Caco-2 (cell line): ENCODE measurements at places on chromosomes 3 and 15. TPM values are rescaled to one million over a fixed set of nuclear protein-coding genes. Genes with fewer than 3 reads are reported as not detected.
A peak's percentile ranks its signal among the peaks of the same experiment; 100 is the strongest.

- H3K4me3 ChIP-seq = no peak overlapping the region
- no peaks in the 10 kb centered on the region for H3K36me3 ChIP-seq
- peak overlapping the region; percentile 25 for H3K27ac ChIP-seq
- DNase-seq = no peak
- no peaks in the 10 kb centered on the region for H3K27me3 ChIP-seq
Observed at GRCh38 chr15:39792844-39793335, 10.2 kb upstream of the FSIP1 start.

Gene TNIK
- 21.4 and 22.4 TPM in 2 replicates for total RNA-seq

DNA sequence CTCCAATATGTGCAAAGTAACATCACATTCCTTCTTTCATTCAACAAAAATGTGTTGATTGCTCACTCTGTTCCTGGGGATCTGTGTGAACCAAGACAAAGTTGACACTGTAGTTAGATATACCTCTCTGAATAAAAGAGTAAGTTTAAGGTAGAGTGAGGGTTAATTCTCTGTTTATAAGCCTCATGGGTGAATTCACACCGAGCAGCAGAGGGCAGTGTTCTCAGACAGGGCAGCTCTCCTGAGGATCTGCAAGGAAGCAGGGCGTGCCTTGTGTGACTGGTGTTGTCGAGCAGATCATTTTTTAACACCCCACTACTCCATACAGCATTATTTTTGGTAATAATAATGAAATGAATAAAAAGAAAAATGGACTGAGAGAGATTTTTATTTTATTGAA lies 34.4 kb downstream of the PAQR9 start:
- H3K27ac ChIP-seq = no peak overlapping the region
- peak; percentile 61 for DNase-seq
- H3K27me3 ChIP-seq = no peaks in the 10 kb centered on the region; the same call in none of the 2 replicates
- no peaks in the 10 kb centered on the region for H3K4me1 ChIP-seq
- H3K36me3 ChIP-seq = no peaks in the 10 kb centered on the region

Gene C3orf52
- 52.4 and 64.5 TPM in 2 replicates for total RNA-seq

DNA sequence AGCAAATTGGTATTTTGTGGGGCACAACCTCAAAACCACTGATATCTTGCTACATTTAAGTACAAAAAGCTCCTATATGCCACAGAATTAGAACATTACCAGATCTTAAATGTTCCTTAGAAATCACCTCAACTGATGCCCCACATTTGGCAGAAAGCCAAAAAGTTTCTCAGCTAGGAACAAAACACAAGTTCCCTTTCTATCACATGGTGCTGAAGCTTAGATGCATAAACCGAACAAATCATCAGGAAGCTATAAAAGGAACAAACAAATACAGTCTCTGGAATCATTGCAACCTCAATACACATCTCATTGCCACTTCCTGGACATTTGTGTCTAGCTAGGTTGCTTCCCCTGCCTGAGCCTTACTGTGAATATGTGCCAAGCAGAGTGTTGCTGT lies 492.6 kb downstream of the LPP start:
- H3K27me3 ChIP-seq = no peaks in the 10 kb centered on the region
- H3K4me1 ChIP-seq = no peaks in the 10 kb centered on the region
- H3K36me3 ChIP-seq = no peaks in the 10 kb centered on the region

DNA sequence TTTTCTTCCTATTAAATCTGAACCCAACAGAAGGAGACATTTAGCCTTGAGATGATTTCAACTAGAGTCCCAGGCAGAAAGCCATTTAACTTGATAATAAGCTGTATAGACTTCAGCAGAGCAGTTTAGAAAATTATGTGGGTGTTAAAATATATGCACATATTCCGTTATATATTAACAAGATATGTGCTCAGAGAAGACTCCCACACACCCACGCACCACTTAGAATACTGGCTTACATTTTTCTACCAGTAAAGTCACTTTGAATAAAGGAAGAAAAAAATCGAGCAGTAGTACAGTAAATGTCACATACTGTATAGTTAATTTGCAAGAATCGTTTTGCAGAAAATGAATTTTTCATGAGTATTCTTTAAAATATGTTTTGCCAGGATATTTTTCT lies 599.3 kb downstream of the FGF12 start:
- no peaks in the 10 kb centered on the region for H3K36me3 ChIP-seq
- no peaks in the 10 kb centered on the region for H3K27me3 ChIP-seq
- H3K27ac ChIP-seq = no peak overlapping the region
- no peak overlapping the region for H3K4me3 ChIP-seq

DNA sequence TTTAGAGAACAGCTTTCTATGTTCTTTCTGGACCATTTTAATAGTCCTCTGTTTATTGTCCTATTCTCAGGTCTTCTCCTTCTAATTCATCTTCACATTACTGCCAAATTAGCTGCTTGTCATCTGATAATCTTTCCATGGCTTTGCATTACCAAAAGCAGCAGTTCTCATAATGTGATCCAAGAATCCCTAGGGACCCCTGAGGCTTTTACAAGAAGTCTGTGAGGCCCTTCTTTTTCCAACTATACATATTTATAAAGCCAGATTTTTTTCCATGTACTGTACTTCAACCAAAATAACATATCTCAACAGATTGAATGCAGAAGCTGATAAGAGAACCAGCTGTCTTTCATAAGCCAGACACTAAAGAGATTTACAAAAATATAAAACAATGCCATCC lies 162.5 kb upstream of the BFSP2 start:
- H3K4me3 ChIP-seq = no peak overlapping the region
- no peaks in the 10 kb centered on the region for H3K4me1 ChIP-seq
- no peaks in the 10 kb centered on the region for H3K27me3 ChIP-seq
- H3K27ac ChIP-seq = no peak overlapping the region

- no peak for DNase-seq
- H3K4me1 ChIP-seq = peaks cover 65% of the 10 kb centered on the region
- H3K36me3 ChIP-seq = peaks cover 1% of the 10 kb centered on the region; the same call in 1 of the 2 replicates
- no peak overlapping the region for H3K4me3 ChIP-seq
Observed at GRCh38 chr15:68789534-68790241, 31.0 kb downstream of the ANP32A start.

DNA sequence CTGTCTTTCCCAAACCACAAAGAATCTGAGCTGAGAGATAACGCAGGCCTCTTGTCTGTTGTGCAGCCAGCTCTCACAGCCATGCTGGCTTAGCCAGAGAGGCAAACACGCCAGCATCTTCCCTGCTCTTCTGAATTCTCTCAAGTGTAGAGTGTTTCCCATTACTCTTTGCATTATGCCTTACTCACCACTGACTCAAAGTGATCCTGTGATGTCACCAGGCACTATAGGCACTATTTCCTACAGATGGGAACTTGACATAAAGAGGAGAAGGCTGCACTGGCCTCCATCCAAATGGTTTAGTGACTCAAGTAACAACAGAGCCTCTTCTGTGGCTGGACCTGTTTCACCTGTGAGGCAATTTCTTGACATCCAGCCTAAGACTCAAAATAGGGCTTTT lies 44.4 kb downstream of the PDZRN3 start:
- H3K4me3 ChIP-seq = no peak overlapping the region
- no peak overlapping the region for H3K27ac ChIP-seq
- peaks cover 12% of the 10 kb centered on the region for H3K4me1 ChIP-seq
- no peaks in the 10 kb centered on the region for H3K36me3 ChIP-seq

DNA sequence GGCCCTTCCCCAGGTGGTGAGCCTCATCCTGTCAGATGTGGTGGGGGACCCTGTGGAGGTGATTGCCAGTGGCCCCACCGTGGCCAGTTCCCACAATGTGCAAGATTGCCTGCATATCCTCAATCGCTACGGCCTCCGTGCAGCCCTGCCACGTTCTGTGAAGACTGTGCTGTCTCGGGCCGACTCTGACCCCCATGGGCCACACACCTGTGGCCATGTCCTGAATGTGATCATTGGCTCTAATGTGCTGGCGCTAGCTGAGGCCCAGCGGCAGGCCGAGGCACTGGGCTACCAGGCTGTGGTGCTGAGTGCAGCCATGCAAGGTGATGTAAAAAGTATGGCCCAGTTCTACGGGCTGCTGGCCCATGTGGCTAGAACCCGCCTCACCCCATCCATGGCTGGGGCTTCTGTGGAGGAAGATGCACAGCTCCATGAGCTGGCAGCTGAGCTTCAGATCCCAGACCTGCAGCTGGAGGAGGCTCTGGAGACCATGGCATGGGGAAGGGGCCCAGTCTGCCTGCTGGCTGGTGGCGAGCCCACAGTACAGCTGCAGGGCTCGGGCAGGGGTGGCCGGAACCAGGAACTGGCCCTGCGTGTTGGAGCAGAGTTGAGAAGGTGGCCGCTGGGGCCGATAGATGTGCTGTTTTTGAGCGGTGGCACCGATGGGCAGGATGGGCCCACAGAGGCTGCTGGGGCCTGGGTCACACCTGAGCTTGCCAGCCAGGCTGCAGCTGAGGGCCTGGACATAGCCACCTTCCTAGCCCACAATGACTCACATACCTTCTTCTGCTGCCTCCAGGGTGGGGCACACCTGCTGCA lies 4.8 kb downstream of the GLYCTK start:
- peak overlapping the region; percentile 89 for H3K4me3 ChIP-seq
- peaks cover 12% of the 10 kb centered on the region for H3K36me3 ChIP-seq
- no peak for DNase-seq
- H3K27me3 ChIP-seq = no peaks in the 10 kb centered on the region
- H3K27ac ChIP-seq = peak overlapping the region; percentile 63
- H3K4me1 ChIP-seq = peaks cover 25% of the 10 kb centered on the region

Gene FGF7
- 0.18 TPM in 1 of 2 replicates, not detected in the other for total RNA-seq

DNA sequence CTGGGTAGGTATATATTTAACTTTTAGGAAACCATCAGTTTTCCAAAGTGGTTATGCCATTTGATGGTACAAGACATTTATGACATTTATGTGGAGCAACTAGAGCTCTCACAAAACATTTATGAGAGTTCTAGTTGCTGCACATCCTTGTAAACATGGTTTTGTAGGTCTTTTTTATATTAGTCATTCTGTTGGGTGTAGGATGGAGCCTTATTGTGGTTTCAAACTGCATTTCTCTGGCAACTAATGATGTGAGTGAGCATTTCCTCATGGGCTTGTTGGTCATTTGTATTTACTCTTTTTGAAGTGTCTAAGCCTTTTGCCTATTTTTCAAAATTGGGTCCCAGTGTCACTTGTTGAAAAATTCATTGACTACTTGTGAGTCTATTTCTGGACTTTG lies 45.7 kb upstream of the MGLL start:
- DNase-seq = no peak
- H3K27me3 ChIP-seq = no peaks in the 10 kb centered on the region; the same call in 1 of the 2 replicates
- H3K36me3 ChIP-seq = no peaks in the 10 kb centered on the region
- no peak overlapping the region for H3K4me3 ChIP-seq
- H3K27ac ChIP-seq = no peak overlapping the region

Gene TRH
- not detected in 2 replicates for total RNA-seq

Gene FAM107A
- total RNA-seq = not detected in 2 replicates

- peaks cover 15% of the 10 kb centered on the region for H3K4me1 ChIP-seq
- no peaks in the 10 kb centered on the region for H3K36me3 ChIP-seq
- H3K4me3 ChIP-seq = no peak overlapping the region
- H3K27ac ChIP-seq = no peak overlapping the region
Observed at GRCh38 chr3:187025656-187026316, 95.5 kb downstream of the ST6GAL1 start.

Gene DPPA4
- total RNA-seq = not detected in 2 replicates
